Colonic mucosa (tissue), 4 donors: ENCODE measurements at places on chromosomes 4 and X.

GRCh38 chrX:119688911-119689321, 4.1 kb downstream of the SEPTIN6 start:
- peak overlapping the region; percentile 36 for H3K27ac ChIP-seq
- no peaks in the 10 kb centered on the region for H3K4me1 ChIP-seq
- no peaks in the 10 kb centered on the region for H3K27me3 ChIP-seq
- no peak overlapping the region for H3K4me3 ChIP-seq
- no peaks in the 10 kb centered on the region for H3K36me3 ChIP-seq

- no peaks in the 10 kb centered on the region for H3K27me3 ChIP-seq
- H3K36me3 ChIP-seq = no peaks in the 10 kb centered on the region
- no peak overlapping the region for H3K27ac ChIP-seq
- H3K4me3 ChIP-seq = no peak overlapping the region
- DNase-seq = no peak
These were observed 137.7 kb upstream of the ADAMTS3 start for GRCh38 chr4:72706684-72707083.

DNA sequence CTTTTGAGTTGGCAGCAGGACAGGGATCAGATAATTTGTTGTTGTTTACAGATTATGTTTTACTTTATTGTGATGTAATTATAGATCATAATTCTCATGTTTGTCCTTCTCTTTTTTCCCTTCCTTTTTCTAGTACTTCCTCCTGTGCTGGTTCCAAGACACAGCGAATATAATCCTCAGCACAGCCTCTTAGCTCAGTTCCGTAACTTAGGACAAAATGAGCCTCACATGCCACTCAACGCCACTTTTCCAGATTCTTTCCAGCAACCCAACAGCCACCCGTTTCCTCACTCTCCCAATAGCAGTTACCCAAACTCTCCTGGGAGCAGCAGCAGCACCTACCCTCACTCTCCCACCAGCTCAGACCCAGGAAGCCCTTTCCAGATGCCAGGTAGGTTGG, 58.0 kb downstream of the SMAD1 start:
- H3K36me3 ChIP-seq = peaks cover 4% of the 10 kb centered on the region
- H3K4me3 ChIP-seq = no peak overlapping the region
- H3K27me3 ChIP-seq = no peaks in the 10 kb centered on the region
- no peaks in the 10 kb centered on the region for H3K4me1 ChIP-seq
- no peak overlapping the region for H3K27ac ChIP-seq

- no peaks in the 10 kb centered on the region for H3K4me1 ChIP-seq
- H3K36me3 ChIP-seq = no peaks in the 10 kb centered on the region
- H3K27ac ChIP-seq = no peak overlapping the region
- no peak overlapping the region for H3K4me3 ChIP-seq
These were observed 318.4 kb downstream of the DHX15 start for GRCh38 chr4:24265989-24266388.

GRCh38 chrX:142186103-142186502, 19.0 kb downstream of the MAGEC2 start:
- H3K4me3 ChIP-seq = no peak overlapping the region
- H3K27ac ChIP-seq = no peak overlapping the region
- H3K36me3 ChIP-seq = no peaks in the 10 kb centered on the region
- H3K27me3 ChIP-seq = no peaks in the 10 kb centered on the region
- DNase-seq = no peak

GRCh38 chr4:66556651-66557278, 886.5 kb upstream of the EPHA5 start:
- DNase-seq = no peak
- no peaks in the 10 kb centered on the region for H3K36me3 ChIP-seq
- no peak overlapping the region for H3K27ac ChIP-seq
- H3K4me3 ChIP-seq = no peak overlapping the region
- H3K27me3 ChIP-seq = no peaks in the 10 kb centered on the region

DNA sequence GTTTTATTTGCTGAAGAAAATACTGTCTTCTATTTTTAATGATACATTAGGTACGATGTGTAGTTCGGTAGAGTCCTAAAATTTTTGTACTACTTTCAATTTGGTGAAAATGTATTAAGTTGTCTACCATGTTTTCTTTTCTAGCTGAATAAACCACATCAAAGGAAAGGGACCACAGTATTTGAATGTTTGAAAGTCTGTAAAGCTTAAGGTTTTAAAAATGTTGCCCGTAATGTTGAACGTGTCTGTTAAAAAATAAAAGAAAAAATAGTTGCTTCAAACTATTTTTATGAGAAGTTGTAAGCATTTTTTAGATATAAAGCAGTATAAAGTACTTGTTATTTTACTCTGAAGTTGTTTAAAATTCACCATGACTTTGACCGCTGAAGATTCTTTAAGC, 3.2 kb downstream of the CDKN2AIP start:
- no peak overlapping the region for H3K4me3 ChIP-seq
- no peak overlapping the region for H3K27ac ChIP-seq
- H3K36me3 ChIP-seq = peaks cover 13% of the 10 kb centered on the region
- no peak for DNase-seq
- no peaks in the 10 kb centered on the region for H3K27me3 ChIP-seq
- peaks cover 10% of the 10 kb centered on the region for H3K4me1 ChIP-seq

DNA sequence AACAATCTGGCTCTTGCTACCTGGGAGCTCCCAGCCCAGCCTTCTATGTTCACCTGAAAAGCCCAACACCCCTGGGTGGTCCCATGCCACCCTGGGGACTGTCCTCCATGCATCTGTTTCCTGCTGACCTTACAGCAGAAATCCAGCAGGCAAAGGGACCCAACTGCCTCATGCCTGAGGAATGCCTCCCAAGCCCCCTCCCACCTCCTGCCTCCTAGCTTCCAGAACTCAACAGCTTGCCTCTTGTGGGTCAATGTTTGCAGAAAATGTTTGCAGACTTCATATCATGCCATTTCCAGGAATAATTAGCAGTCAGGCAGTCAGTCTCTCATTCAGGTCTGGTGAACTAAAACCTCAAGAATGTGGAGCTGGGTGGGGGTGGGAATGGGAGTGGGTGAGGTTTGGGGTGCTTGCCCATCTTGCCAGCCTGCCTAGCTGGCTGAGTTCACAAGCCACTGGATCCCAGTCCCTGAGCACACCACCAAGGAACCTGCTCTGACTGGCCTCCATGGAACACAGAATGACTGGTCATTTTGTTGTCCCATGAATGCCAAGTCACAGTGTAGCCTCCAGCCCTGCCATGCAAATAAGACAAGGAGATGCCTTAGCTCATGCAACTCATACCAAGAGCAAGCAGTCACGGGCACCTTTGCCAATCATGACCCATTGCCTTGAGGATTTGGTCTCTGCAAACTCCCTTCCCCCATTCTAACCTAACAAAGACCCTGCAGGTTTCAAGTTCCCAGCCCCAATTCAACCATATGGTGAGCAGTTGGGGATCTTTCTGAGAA, 12.1 kb upstream of the PLAC1 start:
- H3K27me3 ChIP-seq = no peaks in the 10 kb centered on the region
- no peaks in the 10 kb centered on the region for H3K4me1 ChIP-seq
- H3K4me3 ChIP-seq = no peak overlapping the region
- H3K27ac ChIP-seq = no peak overlapping the region
- no peaks in the 10 kb centered on the region for H3K36me3 ChIP-seq

- no peaks in the 10 kb centered on the region for H3K27me3 ChIP-seq
- no peaks in the 10 kb centered on the region for H3K4me1 ChIP-seq
- no peaks in the 10 kb centered on the region for H3K36me3 ChIP-seq
- H3K27ac ChIP-seq = no peak overlapping the region
- DNase-seq = no peak
- H3K4me3 ChIP-seq = no peak overlapping the region
These were observed 49.0 kb downstream of the RWDD4 start for GRCh38 chr4:183610033-183610432.

GRCh38 chr4:99411041-99411440, 24.1 kb downstream of the ADH7 start:
- no peaks in the 10 kb centered on the region for H3K4me1 ChIP-seq
- no peak overlapping the region for H3K27ac ChIP-seq
- DNase-seq = no peak
- H3K4me3 ChIP-seq = no peak overlapping the region
- H3K36me3 ChIP-seq = no peaks in the 10 kb centered on the region
